ENCODE measurements at places on chromosomes 5 and 9.

GRCh38 chr5:11075035-11075805, 314.2 kb upstream of the DAP start:
- DNase-seq, result no peak

- no peak for DNase-seq
Observed at GRCh38 chr5:168125445-168126199, 165.8 kb upstream of the WWC1 start.

DNA sequence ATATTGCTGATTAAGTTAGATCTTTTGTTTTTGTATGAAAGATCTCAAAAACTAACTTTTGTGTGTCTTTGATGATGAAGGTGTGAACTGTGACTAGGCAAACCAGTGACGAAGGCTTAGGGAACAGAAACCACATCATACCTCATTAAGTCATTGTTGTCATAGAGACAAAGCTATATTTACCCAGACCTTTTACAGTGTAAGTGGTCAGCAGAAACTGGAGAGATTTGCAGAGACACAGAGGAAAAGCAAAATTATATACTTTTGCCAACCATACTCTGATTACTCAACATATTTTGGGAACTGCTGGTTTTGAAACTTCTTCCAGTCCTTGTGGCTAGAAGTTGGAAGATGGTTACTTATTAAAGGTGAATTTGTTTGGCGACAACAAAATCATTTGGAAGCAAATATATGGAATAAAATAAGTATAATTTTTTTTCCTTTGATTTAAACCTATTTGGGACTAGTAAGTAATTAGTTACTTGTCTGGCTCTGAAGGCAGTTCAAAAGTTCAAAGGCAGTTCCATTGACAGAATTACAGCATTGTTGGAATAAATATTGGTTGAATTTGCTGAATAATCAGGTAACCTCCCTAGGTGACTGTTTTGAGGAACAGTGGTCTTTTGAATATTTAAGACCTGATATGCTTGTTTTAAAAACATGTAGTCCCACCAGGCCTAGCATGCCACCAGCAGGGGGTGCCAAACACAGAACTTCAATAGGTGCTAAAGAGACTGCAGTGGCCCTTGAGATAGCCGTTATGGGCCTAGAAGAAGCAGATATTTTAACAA, 103.8 kb downstream of the RPS23 start:
- DNase-seq, result no peak

GRCh38 chr9:19770973-19771372, 17.9 kb downstream of the SLC24A2 start:
- no peak for DNase-seq

DNA sequence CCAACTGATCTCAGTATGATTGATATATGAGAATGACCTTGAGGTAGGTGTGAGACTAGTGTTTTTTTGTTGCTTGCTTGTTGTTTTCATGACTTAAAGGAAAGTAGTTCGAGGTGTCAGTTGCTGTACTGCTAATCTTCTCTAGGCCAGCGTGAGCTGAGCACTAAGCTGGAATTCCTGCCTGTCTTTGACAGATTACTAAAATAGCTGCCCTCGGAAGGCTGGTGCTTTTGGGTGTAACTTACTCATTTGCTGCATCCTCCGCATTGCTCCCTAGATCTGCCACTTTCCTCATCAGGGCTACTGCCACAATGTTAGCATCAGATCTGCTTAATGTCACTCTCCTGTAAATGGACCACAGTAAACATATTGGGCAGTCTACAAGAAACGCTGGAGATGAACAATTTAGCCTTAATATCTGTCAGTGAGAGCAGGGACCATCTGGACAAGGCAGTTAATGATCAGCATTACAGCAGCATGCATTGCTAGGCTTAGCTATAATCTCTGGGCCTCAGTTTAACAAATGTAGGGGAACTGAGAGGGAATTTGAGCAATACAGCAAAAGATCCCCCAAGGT, 106.6 kb upstream of the CDH6 start:
- DNase-seq, result no peak

GRCh38 chr9:127489471-127490115, 38.3 kb downstream of the LRSAM1 start:
- no peak for DNase-seq

- DNase-seq, result no peak
Observed at GRCh38 chr5:135883441-135883840, 12.2 kb downstream of the IL9 start.

DNA sequence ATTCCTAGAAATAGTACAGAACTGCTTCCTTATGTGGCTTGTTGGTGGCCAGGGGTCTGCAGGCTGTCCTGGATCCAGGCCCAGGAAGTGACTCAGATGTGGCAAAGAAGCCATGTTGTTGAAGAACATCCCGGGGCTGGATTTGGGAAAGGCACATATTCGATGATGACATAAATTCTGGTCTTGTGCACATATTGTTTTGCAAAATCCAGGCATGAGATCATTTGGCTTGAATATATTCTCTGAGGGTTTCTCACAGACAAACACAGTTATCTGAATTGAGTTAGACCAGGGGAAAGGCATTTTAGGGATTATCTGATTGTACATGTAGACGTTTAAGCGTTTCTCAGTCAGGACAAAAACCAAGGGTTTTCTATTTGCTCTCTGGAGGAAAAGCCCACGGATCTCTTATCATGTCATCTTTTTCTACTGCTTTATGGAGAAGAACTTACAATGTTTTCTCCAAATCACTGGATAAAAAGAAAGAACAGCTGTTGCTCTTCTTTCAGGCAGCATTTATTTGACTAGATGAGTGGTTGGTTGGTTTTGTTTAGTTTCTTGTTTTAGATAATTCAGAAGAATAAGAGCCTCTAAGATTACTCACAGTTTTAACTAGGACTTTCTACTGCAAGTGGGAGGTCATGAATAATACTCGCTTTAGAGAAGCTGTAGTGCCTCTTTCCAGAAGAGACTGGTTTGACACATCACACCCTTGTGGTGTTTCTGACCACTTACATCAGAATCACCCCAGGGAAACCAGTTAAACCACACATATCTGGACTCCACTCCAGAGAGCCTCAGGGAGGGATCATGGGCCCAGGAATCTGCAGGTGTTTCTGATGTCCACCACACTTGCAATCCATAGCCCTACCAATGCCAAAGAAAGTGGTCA, 29.5 kb upstream of the LHFPL2 start:
- peak; percentile 89 for DNase-seq

DNA sequence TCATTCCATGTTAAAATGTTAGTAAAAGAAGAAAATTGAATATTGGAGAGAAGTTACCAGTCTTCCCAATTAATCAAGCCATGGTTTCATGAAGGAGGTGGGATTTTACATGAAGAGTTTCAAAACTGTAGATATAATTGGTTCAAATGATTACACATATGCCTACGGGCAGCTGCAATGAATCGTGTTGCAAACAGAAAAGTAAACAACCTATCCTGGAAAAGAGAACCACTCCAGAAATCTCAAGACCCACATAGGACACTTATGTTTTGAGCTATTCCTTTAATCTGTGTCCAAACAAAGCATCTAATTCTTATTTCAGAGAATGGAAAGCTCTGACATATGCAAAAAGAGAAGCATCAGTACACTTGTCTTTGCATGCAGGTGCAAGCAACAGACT, 340.2 kb downstream of the NDUFS4 start:
- DNase-seq, result no peak

- DNase-seq, result no peak
Observed at GRCh38 chr9:135516132-135516860, 4.9 kb upstream of the LCN1 start.
